ENCODE measurements at places on chromosomes 4 and X. TPM values are rescaled to one million over a fixed set of nuclear protein-coding genes. Genes with fewer than 3 reads are reported as not detected.

Gene CPZ
- polyA plus RNA-seq = 3.1 TPM

Gene CLDN22
- not detected for polyA plus RNA-seq

Gene DRD5
- 0.16 TPM for polyA plus RNA-seq

Gene ARAP2
- polyA plus RNA-seq = 13.6 TPM

Gene XPNPEP2
- 353 TPM for polyA plus RNA-seq

Gene CXCL8
- 0.78 TPM for polyA plus RNA-seq

Gene LPAR4
- polyA plus RNA-seq = 3.6 TPM

Gene TMEM150C
- 3.9 TPM for polyA plus RNA-seq

Gene CT45A3
- polyA plus RNA-seq = not detected

DNA sequence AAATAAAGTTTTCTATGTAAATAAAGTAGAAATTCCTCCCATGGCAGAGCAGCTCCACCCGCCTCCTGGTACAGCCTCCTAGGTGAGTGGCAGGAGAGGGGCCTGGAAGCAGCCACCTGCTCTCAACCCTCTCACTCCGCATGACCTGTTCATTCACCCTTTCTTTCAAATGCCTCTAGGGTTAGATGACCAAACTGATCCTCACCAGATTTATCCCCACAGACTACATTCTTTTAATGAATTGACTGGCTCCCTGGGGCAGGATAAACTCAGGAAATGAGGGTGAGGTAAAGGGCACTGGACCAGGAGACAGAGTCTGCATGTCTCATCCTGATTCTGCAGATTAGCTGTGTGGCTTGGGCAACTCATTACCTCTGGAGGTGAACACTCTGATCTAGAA is 32.6 kb upstream of the NKX6-1 start:
- DNase-seq = no peak
- H3K4me1 ChIP-seq = no peaks in the 10 kb centered on the region
- H3K27me3 ChIP-seq = no peaks in the 10 kb centered on the region
- no peak overlapping the region for H3K27ac ChIP-seq
- H3K36me3 ChIP-seq = no peaks in the 10 kb centered on the region
- H3K4me3 ChIP-seq = no peak overlapping the region

- H3K27me3 ChIP-seq = no peaks in the 10 kb centered on the region
- no peaks in the 10 kb centered on the region for H3K36me3 ChIP-seq
- H3K27ac ChIP-seq = no peak overlapping the region
- H3K4me1 ChIP-seq = peaks cover 4% of the 10 kb centered on the region
- no peak for DNase-seq
Measured at GRCh38 chr4:113397114-113397701, 347.8 kb downstream of the ANK2 start.

GRCh38 chrX:97229318-97229717 is 345.6 kb downstream of the RPA4 start:
- H3K4me3 ChIP-seq = no peak overlapping the region
- no peaks in the 10 kb centered on the region for H3K36me3 ChIP-seq

GRCh38 chr4:14446311-14446710 is 556.0 kb upstream of the CPEB2 start:
- no peak for DNase-seq
- no peaks in the 10 kb centered on the region for H3K4me1 ChIP-seq
- H3K27me3 ChIP-seq = no peaks in the 10 kb centered on the region

GRCh38 chrX:38754102-38754790 is 47.0 kb upstream of the MID1IP1 start:
- no peaks in the 10 kb centered on the region for H3K36me3 ChIP-seq
- H3K4me1 ChIP-seq = no peaks in the 10 kb centered on the region
- DNase-seq = peak; percentile 9
- no peaks in the 10 kb centered on the region for H3K27me3 ChIP-seq
- H3K4me3 ChIP-seq = no peak overlapping the region

DNA sequence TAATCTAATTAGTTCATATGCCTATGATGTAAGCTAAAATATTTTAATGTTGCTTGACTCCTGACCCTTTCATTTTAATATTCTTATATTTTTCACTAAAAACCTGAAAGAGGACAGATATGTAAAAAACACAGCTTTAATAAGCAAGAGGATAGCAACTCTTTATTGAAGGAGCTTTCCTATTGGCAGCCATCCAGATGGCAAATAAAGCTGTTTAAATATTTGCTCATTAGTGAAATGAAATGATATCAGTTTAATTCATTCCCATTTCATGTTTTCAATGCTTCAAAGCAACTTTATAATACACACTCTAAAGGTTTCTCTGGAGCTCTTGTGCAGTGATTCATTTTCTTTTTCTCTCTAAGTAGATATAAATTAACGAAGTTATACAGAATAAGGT is 473.4 kb downstream of the PCDH7 start:
- no peaks in the 10 kb centered on the region for H3K4me1 ChIP-seq
- no peaks in the 10 kb centered on the region for H3K36me3 ChIP-seq
- no peak overlapping the region for H3K4me3 ChIP-seq
- no peaks in the 10 kb centered on the region for H3K27me3 ChIP-seq
- no peak for DNase-seq

GRCh38 chrX:11264925-11265324 is 28.3 kb upstream of the AMELX start:
- no peaks in the 10 kb centered on the region for H3K27me3 ChIP-seq
- H3K36me3 ChIP-seq = no peaks in the 10 kb centered on the region
- no peaks in the 10 kb centered on the region for H3K4me1 ChIP-seq
- no peak for DNase-seq

- peaks cover 6% of the 10 kb centered on the region for H3K4me1 ChIP-seq
- H3K4me3 ChIP-seq = peak overlapping the region; percentile 54
- H3K36me3 ChIP-seq = peaks cover 19% of the 10 kb centered on the region
- peak; percentile 9 for DNase-seq
- peak overlapping the region; percentile 85 for H3K27ac ChIP-seq
Measured at GRCh38 chrX:154761977-154762536, 607 bp upstream of the DKC1 start.

DNA sequence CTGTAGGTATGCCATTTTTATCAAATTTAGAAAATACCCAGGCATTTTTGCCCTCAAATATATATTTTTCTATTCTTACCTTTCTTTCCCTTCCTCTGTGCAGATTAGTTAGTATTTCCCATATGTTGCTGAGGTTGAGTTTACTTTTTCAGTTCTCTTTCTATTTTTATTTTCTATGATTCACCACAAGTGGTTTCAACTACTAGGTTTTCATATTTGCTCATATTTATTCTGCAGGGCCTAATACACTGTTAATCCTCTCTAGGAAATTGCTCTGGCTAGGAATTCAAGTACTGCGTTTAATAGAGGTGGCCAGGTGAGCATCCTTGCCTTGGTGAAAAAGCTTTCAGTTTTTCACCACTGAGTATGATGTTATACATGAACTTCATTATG is 1535.3 kb upstream of the PCDH10 start:
- H3K4me3 ChIP-seq = no peak overlapping the region
- no peaks in the 10 kb centered on the region for H3K27me3 ChIP-seq
- H3K4me1 ChIP-seq = no peaks in the 10 kb centered on the region
- no peak overlapping the region for H3K27ac ChIP-seq

DNA sequence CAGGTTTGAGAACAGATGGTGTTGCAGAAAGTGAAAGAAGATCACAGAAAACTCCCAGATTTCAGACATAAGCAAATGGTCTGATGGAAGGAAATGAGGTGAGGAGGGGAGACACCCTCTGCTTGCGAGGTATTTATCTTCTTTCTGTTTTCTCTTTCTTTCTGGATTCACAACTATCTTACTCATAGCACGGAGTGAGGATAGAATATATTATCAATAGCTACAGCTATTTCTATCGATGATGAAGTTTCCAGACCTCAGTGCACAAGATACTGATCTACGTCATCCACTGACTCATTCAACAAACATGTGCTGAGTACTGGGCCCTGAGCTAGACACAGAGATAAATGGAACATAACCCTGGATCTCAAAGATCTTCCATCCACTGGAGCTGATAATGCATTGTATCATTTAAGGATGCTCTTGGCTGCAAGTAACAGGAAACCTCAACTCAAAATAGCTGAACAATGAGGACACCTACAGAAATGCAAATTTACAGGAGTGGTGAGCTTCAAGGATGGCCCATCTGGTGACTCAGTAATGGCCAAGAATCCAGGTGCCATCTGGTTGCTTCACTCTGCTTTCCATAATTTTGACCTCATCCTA is 21.2 kb downstream of the SLC2A9 start:
- DNase-seq = no peak
- H3K4me3 ChIP-seq = no peak overlapping the region
- H3K27ac ChIP-seq = no peak overlapping the region
- H3K36me3 ChIP-seq = peaks cover 17% of the 10 kb centered on the region

DNA sequence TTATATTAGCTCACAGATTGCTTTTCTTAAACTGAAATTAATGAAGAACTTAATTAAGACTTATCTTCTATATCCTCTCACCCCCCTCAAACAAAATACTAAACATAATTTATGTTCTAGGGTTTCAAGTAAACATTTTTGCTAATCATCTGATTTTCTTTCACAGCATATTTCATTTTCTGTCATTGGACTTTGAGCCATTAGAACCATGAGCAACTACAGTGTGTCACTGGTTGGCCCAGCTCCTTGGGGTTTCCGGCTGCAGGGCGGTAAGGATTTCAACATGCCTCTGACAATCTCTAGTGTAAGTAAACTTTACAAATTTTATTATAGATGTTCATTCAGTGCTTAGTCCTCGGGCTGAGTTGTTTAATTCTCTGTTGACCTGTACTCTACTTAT is 3.3 kb downstream of the PDLIM5 start:
- peaks cover 22% of the 10 kb centered on the region for H3K4me1 ChIP-seq
- H3K36me3 ChIP-seq = peaks cover 4% of the 10 kb centered on the region
- no peaks in the 10 kb centered on the region for H3K27me3 ChIP-seq

- no peak overlapping the region for H3K4me3 ChIP-seq
- no peak overlapping the region for H3K27ac ChIP-seq
- H3K36me3 ChIP-seq = no peaks in the 10 kb centered on the region
- no peaks in the 10 kb centered on the region for H3K4me1 ChIP-seq
Measured at GRCh38 chr4:101824500-101824899, 34.0 kb downstream of the BANK1 start.

- H3K4me1 ChIP-seq = peaks cover 7% of the 10 kb centered on the region
- DNase-seq = no peak
- H3K4me3 ChIP-seq = no peak overlapping the region
- no peaks in the 10 kb centered on the region for H3K36me3 ChIP-seq
Measured at GRCh38 chr4:80215449-80216052, 18.2 kb downstream of the PRDM8 start.

DNA sequence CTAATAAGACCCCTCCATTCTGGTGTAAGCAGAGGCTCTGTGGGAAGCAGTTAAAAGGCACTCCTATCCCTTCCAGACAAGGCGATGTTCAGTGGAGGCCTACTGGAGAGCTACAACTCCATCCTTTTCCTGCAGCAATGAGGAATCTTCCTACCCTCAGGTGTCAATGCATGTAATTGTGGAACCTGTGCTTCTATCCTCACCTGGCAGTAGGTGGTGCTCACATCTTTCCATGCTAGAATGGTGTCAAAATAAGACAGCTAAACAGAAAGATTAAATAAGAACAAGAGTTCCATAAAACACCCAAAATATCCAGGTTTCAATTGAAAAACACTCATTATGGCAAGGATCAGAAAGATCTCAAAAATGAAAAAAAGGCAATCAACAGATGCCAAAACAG is 224.6 kb downstream of the IL15 start:
- no peaks in the 10 kb centered on the region for H3K27me3 ChIP-seq
- H3K4me1 ChIP-seq = no peaks in the 10 kb centered on the region
- no peak overlapping the region for H3K27ac ChIP-seq
- DNase-seq = peak; percentile 1
- H3K4me3 ChIP-seq = no peak overlapping the region

- H3K4me3 ChIP-seq = no peak overlapping the region
- H3K27ac ChIP-seq = peak overlapping the region; percentile 4
- no peaks in the 10 kb centered on the region for H3K27me3 ChIP-seq
- no peak for DNase-seq
Measured at GRCh38 chr4:40721730-40722171, 28.0 kb upstream of the NSUN7 start.
